ENCODE measurements at places on chromosomes 6 and 20. TPM values are rescaled to one million over a fixed set of nuclear protein-coding genes. Genes with fewer than 3 reads are reported as not detected.

GPR6 gene
- total RNA-seq: not detected

SCUBE3 gene
- total RNA-seq: 9.2 TPM

SRSF12 gene
- under 0.01 TPM for total RNA-seq

CST4 gene
- total RNA-seq: 0.31 TPM

KIF13A gene
- 118 TPM for total RNA-seq

WRNIP1 gene
- 49.9 TPM for total RNA-seq

ZSCAN9 gene
- 8.1 TPM for total RNA-seq

OARD1 gene
- 13.6 TPM for total RNA-seq

ZNF311 gene
- 1.3 TPM for total RNA-seq
